ENCODE measurements at places on chromosomes 2 and 18.

- DNase-seq = no peak
Observed at GRCh38 chr2:11753452-11753885, 7.0 kb downstream of the LPIN1 start.

- DNase-seq = no peak
Observed at GRCh38 chr18:9688036-9688741, 19.9 kb upstream of the RAB31 start.

DNA sequence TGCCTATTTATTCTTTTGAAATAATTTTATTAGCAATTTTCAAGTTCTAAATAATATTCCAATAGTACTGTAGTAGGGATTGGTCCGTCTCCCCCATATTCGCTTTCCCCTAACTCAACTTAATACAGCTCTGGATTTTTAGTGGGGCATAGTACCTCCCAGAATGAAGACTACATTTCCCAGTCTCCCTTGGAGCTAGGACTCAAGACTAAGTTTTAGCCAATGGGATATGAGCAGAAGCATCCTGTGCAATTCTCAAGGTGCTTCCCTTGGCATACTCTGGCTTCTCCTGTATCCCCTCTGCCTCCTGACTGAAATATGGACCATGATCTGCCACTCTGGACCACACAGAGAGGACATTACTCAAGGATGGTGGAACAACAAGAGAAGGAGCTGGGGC is 24.1 kb downstream of the ST3GAL5 start:
- no peak for DNase-seq

GRCh38 chr18:68355637-68356036 is 359.3 kb downstream of the TMX3 start:
- no peak for DNase-seq

- DNase-seq = no peak
Observed at GRCh38 chr2:153028626-153029025, 310.2 kb downstream of the ARL6IP6 start.

GRCh38 chr2:49154140-49154539 is at the start of gene FSHR:
FSHR (minus strand) TSS chr2:49154515; CDS start chr2:49154417, 98 bp downstream.
- DNase-seq = no peak

DNA sequence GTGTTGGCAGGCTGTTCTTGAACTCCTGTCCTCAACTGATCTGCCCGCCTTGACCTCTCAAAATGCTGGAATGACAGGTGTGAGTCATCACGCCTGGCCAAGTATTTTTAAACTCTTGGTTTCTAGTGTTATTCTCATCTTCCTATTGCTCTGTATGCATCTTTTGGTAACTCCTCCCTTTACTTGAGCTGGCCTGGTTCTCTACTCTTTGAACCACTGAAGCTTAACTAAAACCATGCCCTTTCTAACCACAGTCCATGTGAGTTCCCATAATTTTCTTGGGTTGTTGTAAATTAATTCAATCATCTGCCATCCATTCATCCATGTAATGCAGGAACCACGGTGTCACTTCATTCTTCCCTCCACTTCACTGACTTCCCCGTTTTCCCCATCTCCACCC is 1131.3 kb downstream of the DPP10 start:
- no peak for DNase-seq

DNA sequence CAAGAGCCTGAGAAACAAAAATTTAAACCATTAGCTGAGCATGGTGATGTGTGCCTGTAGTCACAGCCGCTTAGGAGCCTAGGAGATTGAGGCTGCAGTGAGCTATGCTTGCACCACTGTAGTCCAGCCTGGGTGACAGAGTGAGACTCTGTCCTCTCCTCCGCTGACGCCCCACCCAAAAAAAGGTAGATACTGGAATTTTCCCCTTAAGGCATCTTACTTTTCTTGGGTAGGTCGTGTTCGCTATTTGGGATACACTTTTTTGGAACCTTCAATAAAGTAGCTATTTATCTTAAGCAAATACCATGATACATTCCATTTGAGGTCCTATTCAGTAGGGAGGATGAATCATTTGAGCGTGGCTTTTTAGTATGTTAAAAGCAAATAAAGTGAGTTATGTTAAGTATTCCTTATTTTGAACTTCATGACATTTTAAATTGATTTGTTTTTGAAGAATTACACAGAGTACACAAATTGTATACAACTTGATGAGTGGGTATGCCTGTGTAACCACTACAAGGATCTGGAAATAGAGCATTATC is 38.7 kb downstream of the RALBP1 start:
- DNase-seq = no peak

GRCh38 chr2:101446869-101447268 is 28.0 kb downstream of the RFX8 start:
- DNase-seq = no peak

DNA sequence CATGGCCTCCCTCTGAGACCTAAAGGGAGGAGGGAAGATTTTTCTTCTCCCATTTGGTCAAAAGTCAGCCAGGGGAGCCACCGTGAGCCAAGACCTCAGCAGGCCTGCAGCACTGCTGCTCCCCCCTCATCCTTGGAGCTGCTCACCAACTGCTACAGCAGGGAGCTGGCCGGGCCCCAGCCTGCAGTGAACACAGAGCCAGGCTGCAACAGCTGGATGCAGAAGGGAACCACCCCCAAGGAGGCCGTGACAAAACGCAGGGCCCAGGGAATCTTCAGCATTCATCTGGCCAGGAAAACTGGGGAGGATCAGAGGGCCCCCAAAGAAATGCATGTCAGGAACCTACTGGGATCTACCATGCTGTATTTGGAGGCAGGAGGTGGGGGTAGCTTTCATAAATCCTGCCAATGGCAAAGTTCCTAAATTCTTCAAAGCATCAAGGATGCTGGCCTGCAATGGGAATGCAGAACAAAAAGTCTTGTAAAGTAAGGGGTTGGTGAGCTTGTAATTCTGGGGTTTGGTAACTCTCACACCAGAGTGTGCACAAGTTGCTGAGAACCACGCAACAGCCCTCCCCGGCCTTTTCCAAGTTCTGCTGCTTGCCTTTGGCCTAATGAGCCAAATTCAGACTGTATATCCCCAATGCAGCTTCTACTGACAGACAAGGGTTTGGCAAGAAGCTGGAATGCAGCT is 61.0 kb downstream of the CACNB4 start:
- no peak for DNase-seq

GRCh38 chr18:13611142-13611600 is 115.2 kb downstream of the FAM210A start:
- DNase-seq = no peak

GRCh38 chr2:127146820-127147502 is 40.0 kb upstream of the BIN1 start:
- DNase-seq = no peak

- DNase-seq = no peak
Observed at GRCh38 chr2:218233543-218233942, 16.6 kb downstream of the ARPC2 start.

GRCh38 chr2:173229086-173229485 is 125.6 kb upstream of the CDCA7 start:
- no peak for DNase-seq

DNA sequence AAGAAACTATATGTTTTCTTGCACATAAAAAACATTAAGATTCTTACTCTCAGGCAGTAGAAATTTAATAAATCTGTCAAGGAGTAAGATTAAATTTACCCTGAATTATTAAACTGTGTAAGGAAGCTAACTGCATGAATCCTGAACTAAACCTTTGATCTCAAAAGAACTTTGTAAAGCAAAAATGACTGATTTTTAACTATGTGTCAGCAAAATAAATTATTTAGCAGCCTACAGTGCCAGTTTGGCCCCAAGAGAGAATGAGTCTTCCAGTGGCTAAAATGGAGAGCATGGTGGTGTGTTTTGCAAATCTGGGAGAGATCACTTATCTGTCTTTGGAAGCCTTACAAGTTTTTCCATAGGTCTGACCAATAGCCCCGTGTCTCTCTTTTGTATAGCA is 190.7 kb downstream of the THSD7B start:
- no peak for DNase-seq

GRCh38 chr2:44931198-44931780 is 10.2 kb upstream of the SIX3 start:
- no peak for DNase-seq

- DNase-seq = no peak
Observed at GRCh38 chr2:98568161-98568956, 40.0 kb downstream of the COA5 start.

DNA sequence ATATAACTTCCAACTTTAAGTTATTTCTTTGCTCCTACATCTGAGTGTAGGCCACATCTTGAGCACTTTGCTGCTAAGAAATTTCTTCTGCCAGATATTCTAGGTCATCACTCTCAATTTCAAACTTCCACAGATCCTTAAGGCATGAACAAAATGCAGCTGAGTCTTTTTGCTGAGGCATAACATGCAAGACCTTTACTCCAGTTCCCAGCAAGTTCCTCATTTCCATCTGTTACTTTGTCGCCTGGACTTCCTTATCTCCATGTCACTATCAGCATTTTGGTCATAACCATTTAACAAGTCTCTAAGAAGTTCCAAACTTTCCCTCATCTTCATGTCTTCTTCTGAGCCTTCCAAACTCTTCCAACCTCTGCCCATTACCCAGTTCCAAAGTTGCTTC is 1077.3 kb upstream of the TMEFF2 start:
- no peak for DNase-seq

DNA sequence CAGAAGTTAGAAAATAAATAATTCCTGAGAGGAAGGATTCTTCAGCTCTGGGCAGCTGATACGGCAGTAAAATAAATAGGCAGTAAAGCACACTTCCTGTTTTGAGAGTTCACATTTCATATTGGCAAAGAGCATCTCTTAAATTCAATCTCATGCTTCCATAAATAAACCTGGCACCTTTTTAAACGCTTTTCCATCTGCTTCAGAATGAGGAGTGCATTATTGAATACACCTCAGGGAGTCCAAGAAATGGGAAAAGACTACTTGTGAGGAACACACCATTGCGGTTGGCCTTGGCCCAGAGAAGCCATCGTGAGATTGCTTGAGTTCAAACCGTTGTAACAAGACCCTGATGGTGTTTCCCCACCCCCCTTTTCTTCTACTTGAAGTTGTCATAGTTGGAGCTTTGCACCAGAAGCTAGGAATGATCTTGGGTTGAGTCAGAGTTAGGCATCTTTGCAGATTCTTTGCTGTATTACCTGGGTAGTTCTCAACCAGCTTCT is 123.9 kb downstream of the RDH14 start:
- DNase-seq = no peak

DNA sequence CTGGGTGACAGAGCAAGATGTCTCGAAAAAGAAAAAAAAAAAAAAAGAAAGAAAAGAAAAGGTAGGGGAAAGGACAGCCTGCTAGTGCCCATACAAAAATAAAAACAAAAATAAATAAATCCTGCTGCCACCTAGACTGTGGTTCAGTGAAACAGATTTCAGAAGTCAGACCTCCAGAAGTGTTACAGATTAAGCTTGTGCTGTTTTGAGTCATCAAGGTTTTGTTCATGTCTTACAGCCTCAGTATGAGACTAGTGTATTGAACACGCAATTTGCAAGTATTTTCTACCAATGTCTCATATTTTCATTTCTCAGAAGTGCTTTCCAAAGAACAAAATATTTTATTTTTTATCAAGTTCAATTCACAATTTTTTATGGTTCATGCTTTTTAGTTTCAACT is 720.4 kb upstream of the GYPC start:
- DNase-seq = no peak

DNA sequence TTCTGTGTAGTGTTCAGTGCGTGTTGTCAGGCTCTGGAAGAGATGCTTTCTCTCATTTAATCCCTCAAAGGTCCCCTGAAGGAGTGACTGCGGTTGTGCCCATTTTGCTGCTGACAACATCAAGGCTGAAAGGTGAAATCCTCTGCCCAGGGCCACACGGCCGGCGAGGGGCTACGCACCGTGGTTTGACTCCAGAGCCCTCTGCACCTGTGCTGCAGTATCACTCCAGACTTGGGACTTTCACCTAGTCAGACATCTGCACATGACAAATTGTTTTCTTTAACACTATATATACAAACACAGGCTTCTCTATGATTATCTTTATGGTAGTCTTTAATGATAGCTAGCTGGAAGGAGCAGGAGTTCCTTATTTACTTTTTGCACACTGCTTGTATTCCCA is 90.2 kb downstream of the ARMC9 start:
- DNase-seq = no peak

- no peak for DNase-seq
Observed at GRCh38 chr2:16744521-16744920, 78.9 kb upstream of the CYRIA start.

- DNase-seq = no peak
Observed at GRCh38 chr2:120485096-120485495, 139.2 kb downstream of the INHBB start.

DNA sequence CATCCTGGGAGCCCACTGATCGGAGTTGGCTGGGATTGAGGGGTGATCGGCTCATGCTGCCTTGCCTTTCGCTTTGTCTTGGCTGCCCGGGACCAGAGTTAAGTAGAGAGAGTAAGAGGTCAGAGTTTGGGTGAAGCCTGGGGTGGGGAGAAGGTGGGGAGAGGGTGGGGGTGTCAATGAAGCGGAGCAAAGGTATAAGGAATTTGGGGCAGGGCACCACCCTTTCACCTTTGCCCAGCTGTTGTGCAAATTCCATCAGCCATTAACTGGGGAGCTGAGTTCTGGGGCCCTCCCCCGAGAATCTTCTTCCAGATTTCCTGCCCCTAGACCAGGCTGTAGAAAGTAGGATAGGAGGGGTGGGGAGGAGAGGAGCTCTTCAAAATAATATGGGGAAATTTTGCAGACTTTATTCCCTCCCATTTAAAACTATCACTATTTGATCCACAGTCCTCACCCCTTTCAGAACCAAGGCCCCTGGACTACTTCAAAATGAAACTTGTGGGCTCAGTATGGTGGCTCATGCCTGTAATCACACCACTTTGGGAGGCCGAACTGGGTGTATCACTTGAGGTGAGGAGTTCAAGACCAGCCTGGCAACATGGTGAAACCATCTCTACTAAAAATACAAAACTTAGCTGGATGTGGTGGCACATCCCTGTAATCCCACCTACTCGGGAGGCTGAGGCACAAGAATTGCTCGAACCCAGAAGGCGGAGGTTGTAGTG is at the start of gene SLC23A3:
Gene SLC23A3, minus strand, starts transcription at position 100 of the 725 bp plus-strand sequence. Its CDS starts 45 bp downstream, at position 55.
- no peak for DNase-seq

GRCh38 chr18:73826098-73826497 is 321.5 kb downstream of the FBXO15 start:
- no peak for DNase-seq

GRCh38 chr2:109478906-109479493 is 134.8 kb downstream of the SEPTIN10 start:
- DNase-seq = no peak

DNA sequence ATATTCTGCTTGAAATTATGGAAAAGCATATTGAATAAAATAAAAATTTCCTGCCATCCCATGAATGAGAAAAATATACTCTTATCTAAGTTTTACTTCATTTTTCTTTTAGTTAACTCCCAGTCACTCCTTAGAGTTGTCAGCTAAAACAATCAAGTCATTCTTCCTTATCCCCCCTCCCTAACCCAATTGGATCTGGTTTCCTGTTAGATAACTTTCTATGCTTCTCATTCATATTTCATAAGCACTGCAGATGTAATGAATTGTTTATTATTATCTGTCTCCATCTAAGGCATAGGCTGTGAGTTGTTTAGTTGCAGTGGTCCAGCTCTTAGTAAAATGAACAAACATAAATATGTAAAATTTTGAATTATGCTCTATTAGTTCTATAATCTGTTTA is 244.0 kb upstream of the GCFC2 start:
- no peak for DNase-seq

GRCh38 chr2:792687-793086 is 115.5 kb upstream of the TMEM18 start:
- DNase-seq = no peak

GRCh38 chr2:173931751-173932150 is 33.4 kb downstream of the SP3 start:
- no peak for DNase-seq

GRCh38 chr2:42834161-42834560 is 41.8 kb upstream of the HAAO start:
- DNase-seq = no peak
